ENCODE measurements at places on chromosomes 3 and 15.

DNA sequence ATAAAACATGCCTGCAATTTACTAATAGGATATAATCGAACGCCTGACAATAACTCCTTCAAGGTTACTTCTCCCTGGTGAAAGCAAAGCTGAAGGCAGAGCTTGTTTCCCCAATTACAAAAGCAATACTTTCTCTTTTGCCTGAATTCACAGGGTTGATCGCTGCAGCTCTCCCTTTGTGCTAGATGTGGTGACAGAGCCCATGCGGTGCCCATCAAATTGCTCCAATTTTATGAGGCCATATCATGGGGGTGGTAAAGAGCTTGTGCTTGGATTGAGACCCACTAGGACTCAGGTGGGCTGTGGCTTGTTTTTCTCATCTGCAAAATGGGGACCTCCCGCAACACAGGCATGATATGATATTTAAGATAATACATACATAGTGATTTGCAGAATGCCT, 143.4 kb downstream of the GREM1 start:
- DNase-seq: no peak

DNA sequence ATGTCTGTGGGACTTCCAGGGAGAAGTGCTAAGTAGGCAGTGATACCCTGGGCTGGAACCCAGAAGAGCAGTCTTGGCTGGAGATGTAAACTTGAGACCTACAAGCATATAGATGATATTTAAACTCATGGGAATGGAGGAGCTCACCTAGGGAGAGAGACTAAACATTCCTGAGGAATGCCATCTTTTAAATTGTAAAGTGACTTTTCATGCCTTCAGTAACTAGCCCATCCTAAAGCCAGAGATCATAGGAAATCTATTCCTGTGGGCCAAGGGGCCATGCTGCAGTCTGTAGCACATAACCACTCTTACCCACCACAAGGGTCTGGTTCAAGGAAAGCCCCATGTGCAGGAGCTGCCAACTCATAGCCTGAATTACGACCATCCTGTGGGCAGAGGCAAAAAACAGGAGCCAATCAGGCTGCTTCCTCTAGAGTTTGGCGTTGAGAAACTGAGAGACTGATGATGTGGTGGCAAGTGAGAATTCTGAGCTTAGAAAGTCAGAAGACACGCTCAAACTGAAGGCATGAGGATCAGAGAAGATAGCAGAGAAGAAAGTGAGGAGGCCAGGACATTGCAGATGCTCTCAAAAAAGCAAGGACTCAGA, 37.5 kb downstream of the CTDSPL start:
- DNase-seq: no peak

DNA sequence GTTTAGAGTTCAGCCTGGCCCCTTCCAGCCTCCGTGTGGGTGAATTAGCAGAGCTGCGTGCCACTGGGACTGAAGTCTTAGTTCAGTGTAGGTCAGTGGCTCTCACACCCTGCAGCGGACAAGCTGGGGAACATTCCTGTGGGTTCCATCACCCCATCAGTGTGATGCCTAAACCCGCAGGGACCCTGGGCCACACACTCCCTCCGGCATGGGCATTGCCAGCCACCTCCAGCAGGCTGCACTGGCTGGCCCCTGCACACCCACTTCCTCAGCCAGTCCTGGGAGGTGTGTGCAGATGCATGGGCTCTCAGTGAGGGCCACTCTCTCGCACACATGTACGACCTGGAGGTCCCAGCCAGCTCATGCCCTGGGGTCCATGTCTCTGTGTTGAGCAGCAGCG, 32.1 kb upstream of the TOPBP1 start:
- DNase-seq: no peak

DNA sequence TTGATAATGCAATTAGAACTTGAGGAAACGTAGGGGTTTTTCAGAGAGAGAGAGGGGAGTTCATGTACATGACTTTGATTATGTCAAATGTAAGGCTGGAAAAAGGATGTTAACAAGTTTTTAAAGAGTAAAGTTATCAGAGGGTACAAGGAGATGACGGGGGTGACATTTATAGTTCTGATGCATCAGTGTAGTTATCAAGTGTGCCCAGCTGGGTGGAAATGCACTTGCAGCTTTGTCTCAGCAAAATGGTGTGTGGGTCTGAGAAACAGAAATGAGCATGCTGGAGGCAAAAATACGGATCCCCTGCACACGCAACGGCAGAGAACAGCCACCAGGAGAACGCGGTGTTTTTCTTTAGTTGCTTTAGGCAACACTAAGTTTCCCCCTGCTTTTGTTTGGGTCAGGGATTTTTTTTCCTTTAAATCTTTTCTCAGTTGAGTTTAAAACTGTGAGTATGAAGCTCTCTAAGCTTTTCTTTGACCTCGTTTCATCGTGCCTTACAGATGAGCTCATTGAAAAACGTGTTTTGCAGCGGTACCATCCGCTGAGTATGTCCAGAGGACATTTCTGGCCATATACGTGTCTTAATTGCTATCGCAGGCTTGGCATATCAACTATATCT, 205.4 kb downstream of the PDZRN3 start:
- no peak for DNase-seq

DNA sequence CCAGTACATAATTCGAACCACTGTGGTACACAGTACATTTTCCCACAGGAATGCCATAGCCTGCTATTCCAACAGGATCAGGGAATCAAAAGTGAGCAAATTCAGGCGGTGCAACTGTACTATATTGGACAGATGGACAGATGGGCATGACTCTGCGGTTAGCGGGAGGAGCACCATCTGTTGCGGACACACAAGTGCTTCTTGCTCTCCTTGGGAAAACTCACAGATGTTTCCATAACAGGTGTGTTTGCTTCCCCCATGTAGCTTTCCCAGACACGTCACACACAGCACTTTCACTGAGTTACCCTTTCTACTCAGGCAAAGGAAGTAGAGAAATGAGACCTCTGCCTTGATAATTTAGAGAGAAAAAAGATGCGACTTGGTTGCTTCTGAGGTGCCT, 325.1 kb upstream of the THBS1 start:
- DNase-seq: no peak

- DNase-seq: no peak
Observed at GRCh38 chr15:69479081-69479480, 26.5 kb downstream of the RPLP1 start.

Measured in hematopoietic multipotent progenitor cell treated with erythropoietin and hydrocortisone succinate and interleukin-3 and kit ligand, for 6 days (in vitro differentiated cells).